ENCODE measurements at places on chromosomes 2 and 18.

GRCh38 chr18:23631746-23632145 lies 31.0 kb downstream of the ANKRD29 start:
- no peak for DNase-seq

DNA sequence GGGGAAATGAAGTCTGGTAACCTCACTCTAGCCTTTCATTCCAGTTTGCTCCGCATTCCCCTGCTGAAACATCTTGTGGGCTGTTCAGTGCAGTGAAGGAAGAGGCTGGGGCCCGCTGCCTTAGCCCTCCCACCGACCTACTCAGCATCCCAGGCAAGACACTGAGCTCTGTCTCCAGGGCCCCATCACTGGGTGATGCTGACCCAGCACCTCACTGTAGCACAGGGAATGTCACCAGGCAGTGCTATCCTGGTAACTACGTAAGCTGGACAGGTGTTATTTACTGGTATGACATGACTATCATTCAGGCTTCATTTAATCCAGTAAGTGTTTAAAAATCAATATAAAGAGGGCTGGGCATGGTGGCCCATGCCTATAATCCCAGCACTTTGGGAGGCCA lies 101.0 kb upstream of the NFU1 start:
- no peak for DNase-seq

- no peak for DNase-seq
These were observed 16.1 kb upstream of the GNAL start for GRCh38 chr18:11672846-11673454.

GRCh38 chr2:111632661-111633060 lies 251.3 kb downstream of the ANAPC1 start:
- no peak for DNase-seq

- no peak for DNase-seq
These were observed 54.0 kb downstream of the NDUFA10 start for GRCh38 chr2:239971115-239971514.

Measured in putamen (tissue), 1 donor.